CD4-positive, alpha-beta T cell treated with Interleukin-17A for 1 hour (primary cell): ENCODE measurements at places on chromosomes 16 and 17.

DNA sequence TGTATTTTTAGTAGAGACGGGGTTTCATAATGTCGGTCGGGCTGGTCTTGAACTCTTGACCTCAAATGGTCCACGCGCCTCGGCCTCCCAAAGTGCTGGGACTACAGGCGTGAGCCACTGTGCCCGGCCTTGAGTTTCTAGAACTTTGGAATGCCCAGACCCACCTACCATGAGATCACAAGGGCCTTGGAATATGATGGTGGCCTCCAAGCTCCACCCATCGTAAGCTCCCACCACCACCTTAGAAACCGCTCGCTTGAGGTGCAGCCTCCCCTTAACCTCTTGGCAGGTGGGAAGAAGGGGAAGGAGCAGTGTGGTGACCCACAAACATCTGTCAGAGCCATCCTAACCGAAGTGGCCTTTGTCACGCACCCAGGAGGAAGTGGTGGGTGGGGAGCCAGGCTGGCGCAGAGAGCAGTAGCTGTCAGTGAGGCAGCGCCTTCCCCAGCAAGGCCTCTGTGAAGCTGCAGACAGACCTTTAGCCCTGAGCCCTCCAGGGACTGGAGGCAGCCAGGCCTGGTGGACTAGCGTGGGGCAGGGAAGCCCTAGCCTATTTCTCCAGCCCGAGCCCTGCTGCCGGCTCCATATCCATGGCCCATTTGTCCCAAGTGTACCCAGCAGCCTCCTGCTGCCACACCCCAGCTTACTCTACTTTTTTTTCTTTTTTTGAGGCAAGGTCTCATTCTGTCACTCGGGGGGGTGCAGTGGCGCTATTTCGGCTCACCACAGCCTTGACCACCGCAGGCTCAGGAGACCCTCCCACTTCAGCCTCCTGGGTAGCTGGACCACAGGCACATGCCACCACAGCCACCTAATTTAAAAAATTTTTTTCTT lies 13.1 kb upstream of the SEPHS2 start:
- peak; percentile 81 for DNase-seq

- DNase-seq: peak; percentile 3
Measured at GRCh38 chr17:44362949-44363612, 572 bp downstream of the FAM171A2 start.

- peak; percentile 59 for DNase-seq
Measured at GRCh38 chr17:3738562-3739295, 15.0 kb downstream of the HASPIN start.

- DNase-seq: no peak
Measured at GRCh38 chr17:13384626-13385025, 217.1 kb downstream of the HS3ST3A1 start.

DNA sequence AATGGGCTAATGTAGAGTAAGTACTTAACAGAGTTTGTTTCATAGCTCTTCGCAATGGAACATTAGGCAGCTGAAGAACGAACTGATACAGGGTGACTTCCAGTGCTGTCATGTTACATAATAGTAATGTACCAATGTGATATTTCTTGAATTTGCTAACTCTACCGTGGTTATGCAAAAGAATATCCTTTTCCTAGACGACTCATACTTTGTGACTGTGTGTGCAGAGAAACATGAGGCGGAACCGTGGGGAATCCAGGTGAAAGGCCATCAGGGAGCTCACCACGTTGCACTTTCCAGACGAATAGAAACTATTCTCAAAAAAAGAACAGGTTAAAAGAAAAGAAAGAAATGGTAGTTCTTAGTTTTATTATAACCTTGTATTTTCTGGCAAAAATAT lies 13.2 kb downstream of the NOB1 start:
- DNase-seq: no peak

- no peak for DNase-seq
Measured at GRCh38 chr16:47627721-47628120, 166.6 kb downstream of the PHKB start.

- DNase-seq: no peak
Measured at GRCh38 chr17:80982426-80982974, 9.1 kb upstream of the CHMP6 start.

DNA sequence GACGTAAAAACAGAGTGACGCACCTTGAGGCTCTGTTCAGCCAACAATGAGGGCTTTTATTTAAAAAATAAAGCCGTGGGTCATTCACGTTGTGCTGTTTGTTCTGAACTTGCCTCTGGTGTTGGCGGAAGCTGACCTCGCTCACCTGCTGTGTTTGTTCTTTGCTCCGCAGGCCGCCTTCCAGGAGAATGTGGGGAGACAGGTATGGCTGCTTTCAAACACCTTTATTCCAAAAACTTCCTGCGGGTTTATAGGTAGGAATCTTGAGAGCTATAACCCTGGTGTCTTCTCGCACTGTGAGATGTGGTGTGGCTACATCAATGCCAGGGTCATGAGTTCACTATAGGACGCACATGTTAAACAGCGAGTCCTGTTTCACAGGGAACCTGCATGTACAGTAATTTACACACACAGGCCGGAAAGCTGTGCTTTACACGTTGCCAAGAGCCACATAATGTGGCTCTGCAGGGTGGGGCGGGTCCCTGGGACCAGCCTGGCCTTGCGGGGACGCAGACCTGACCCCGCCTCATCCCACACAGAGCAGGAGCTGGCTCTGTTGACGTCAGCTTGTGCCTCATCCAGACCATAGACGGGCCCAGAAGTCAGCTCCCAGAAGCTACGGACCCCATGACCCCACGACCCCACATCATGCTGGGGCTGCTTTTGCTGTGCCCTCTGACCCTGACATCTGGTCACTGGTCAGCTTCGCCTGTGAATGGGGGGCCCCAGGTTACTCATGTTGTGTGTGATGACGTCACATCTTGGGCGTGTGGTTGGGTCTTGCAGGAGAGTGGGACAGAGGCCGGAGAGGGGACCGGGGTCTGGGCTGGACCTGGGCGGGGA lies 49.9 kb upstream of the ZNF750 start:
- DNase-seq: no peak

DNA sequence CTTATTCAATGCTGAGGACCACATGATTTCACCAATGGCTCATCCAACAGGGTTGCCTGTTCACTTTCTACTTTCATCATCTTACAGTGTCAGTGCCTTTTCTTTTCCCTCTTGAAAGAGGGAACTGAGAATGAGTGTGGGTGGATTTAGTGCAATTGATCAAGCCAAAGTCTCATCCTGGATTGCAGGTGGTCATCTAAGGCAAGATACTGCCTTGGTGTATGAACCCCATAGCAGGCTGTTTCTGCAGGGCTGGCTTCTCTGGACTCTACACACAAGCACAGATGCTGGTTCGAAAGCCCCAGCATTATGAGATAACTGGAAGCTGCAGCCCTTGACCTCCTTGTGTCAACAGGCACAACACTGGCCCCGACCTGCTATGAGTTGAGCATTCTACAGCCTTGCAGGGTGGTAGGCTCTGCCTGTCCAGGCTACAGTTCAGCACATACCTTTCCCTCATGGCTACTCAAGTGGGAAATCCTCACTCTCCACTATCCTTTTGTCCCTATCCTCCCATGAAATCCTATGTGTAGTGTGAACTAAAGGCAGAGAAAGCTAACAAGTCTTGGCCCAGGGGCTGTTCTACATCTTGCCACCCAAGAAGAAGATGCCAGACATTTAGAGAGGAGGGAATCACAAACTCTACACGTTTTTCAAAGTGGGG lies 358.7 kb downstream of the SLC39A11 start:
- DNase-seq: no peak

DNA sequence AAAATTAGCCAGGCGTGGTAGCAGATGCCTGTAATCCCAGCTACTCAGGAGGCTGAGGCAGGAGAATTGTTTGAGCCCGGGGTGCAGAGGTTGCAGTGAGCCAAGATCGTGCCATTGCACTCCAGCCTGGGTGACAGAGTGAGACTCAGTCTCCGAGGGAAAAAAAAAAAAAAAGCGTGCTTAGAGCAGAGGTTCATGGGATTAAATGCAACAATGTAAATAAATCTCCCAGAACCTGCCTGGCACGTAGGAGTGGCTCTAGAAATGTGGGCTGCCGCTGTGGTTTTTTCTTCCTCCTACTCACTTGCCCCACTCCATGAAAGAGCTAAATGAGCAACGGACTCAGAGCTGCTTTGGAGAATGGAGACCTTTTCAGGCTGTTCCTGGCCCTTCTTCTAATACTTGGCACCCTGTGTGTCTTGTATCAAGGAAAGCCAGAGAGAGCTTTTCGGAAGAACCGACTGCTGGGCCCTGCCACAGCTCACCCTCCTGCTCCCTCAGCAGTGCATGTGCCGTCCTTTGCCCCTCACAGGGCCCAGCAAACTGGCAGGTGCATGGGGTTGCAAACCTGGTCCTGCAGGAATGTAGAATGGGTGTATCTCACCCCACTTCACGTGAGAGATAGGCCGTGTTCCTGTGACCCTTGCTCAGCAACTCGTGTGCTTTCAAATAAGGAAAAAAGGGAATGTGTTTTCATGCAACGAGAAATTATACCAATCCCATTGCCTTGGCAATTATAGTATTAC lies 52.0 kb downstream of the LDHD start:
- peak; percentile 14 for DNase-seq

DNA sequence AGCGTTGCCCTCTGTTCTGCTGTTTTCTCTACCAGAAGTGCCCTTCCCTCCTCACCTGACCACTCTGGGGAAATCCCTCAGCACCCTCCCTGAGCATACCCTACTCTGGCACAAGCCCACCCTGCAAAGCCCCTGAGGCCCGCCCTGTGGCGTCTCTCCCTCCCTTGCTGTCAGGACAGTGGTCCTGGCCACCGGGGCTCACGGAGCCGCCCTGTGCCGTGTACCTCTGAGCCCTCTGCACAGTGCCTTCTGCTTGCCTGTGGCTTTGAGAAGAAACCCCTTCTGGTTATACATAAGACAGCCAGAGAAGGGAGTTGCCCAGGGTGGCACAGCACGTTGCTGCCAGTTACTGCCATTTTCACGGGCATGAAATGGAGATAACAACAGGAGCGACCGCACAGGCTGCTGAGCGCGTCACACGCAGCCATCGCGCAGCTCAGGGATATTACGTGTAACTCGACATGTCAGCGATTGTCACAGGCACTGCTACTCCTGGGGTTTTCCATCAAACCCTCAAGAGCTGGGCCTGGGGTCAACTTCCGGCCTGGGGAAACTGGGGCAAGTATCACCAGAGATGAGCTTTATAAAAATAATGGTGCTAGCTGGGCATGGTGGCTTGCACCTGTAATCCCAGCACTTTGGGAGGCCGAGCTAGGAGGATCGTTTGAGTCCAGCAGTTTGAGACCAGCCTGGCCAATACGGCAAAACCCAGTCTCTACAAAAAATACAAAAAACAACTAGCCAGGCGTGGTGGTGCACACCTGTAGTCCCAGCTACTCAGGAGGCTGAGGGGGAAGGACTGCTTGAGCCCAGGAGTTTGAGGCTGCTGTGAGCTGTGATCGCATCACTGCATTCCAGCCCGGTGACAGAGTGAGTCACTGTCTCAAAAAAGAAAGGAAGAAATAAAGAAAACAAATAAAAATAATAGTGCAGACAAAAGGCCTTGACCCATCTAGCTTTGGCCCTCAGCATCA lies 14.8 kb downstream of the SCGB1C2 start:
- DNase-seq: no peak

GRCh38 chr17:41547921-41548843 lies 20.1 kb upstream of the KRT19 start:
- DNase-seq: no peak

DNA sequence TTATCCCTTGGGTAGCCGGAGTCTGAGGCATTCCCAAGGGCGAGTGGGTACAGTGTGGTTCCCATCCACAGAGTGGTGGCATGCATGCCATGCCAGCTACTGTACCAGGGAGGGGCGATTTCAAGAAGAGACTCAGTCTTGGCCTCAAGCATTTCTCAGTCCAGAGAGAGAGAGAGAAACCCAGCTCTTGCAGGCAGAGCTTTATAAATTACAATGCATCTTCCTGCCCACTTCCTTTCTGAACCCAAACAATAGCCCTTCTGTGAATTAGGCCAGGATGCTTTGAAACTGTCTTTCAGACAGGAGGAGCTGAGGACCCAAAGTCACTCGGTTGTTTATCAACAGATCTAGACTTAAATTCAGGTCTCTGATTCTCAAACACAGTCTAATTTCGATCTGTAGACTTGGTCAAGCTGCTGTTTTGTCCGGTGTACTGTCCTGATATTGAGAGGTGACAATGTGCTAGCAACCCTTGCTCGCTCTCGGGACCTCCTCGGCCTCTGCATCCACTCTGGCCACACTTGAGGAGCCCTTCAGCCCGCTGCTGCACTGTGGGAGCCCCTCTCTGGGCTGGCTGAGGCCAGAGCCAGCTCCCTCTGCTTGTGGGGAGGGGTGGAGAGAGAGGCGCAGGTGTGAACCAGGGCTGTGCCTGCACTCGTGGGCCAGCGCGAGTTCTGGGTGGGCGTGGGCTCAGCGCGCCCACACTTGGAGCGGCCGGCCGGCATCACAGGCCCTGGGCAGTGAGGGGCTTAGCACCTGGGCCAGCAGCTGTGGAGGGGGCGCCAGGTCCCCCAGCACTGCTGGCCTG lies 408.0 kb downstream of the UTP18 start:
- DNase-seq: no peak

- no peak for DNase-seq
Measured at GRCh38 chr16:69909760-69910159, 41.4 kb upstream of the CLEC18A start.

- peak; percentile 93 for DNase-seq
Measured at GRCh38 chr17:29617125-29617480, 5.6 kb downstream of the CORO6 start.

DNA sequence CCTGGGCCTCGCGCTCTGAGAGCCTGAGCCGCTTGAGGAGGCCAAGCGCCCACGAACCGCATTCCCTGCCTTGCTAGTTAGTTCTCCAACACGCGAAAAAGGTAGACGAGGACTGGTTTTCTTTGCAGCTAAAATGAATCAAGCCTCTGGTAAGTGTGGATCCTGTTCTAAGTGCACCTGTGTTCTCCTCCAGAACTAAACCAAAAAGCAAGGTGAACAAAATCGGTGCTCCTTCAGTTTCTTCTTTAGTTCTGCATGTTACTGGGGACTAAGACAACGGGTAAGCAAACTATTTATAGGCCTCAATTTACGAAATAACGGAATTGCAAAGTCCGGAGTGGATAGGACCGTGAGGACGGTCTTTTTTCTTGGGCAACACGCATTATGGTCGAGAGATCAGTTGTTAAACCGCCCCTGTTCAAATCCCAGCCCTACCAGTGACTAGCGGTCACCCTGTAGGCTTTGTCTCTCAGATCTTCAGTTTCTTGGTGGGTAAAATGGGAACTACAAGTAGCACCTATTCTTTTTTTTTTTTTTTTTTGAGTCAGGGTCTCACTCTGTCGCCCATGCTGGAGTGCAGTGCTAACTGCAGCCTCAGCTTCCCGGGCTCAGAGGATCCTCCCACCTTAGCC lies 993 bp upstream of the ANKRD11 start:
- no peak for DNase-seq
